ENCODE measurements at places on chromosomes 13 and 19.

- H3K36me3 ChIP-seq = no peaks in the 10 kb centered on the region
- no peak for DNase-seq
- H3K27ac ChIP-seq = no peak overlapping the region
- H3K27me3 ChIP-seq = peaks cover 76% of the 10 kb centered on the region
Observed at GRCh38 chr19:15722956-15723355, 4.9 kb upstream of the OR10H2 start.

- DNase-seq = no peak
- H3K4me1 ChIP-seq = no peaks in the 10 kb centered on the region
- no peaks in the 10 kb centered on the region for H3K36me3 ChIP-seq
- H3K27me3 ChIP-seq = peaks cover 6% of the 10 kb centered on the region
Observed at GRCh38 chr13:101655435-101655834, 203.0 kb downstream of the ITGBL1 start.

- H3K4me1 ChIP-seq = no peaks in the 10 kb centered on the region
- no peak overlapping the region for H3K4me3 ChIP-seq
- H3K36me3 ChIP-seq = no peaks in the 10 kb centered on the region
- peaks cover 55% of the 10 kb centered on the region for H3K27me3 ChIP-seq
Observed at GRCh38 chr13:111562716-111563115, 242.3 kb downstream of the TEX29 start.

DNA sequence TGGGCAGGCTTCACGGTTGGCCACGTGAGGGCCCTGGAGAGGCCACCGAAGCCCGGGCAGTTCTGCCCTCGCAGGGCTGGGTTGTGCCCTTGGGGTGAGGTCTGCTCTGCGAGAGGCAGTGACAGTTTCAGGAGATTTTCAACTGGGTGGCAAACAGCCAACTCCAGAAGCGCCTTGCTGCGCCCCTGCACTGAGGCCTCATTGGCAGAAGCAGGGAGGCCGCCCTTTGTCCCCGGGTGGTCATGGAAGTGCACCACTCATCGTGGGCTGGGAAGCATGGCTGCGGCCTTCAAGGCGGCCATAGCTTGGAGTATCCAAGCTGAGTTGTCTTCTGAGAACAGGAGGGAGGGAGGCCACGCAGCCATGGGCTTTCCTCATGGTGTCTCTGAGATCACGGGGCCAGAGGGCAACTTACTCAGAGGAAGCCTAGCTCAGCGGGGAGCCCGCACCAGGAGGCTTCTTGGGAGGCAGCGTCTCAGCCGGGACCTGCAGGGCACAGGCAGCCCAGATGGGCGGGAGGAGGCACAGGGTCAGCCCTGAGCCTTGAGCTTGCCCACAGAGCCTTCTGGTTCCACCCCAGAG lies 14.8 kb downstream of the PLEKHJ1 start:
- peaks cover 11% of the 10 kb centered on the region for H3K4me1 ChIP-seq
- no peak overlapping the region for H3K4me3 ChIP-seq
- H3K36me3 ChIP-seq = peaks cover 9% of the 10 kb centered on the region
- no peak overlapping the region for H3K27ac ChIP-seq
- no peak for DNase-seq

DNA sequence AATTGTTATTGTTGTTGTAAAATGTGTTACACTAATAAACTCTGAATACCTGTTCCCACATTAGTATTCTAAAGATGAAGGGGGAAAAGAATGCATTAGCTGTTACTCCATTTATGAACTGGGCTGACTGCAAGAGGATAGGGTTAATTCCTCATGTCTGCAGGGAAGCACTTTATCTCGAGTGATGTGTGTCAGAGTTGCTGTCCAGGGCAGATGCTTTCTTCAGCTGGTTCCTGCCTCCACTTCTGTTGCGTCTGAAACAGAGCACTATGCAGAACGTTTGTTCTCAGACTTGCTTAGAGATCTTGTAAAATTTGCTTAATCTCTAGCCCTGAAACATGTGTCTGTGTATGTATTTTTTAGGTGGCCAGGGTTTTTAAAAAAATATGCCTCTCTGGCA lies 318.8 kb downstream of the SPRY2 start:
- H3K27me3 ChIP-seq = no peaks in the 10 kb centered on the region
- no peak overlapping the region for H3K27ac ChIP-seq
- H3K36me3 ChIP-seq = no peaks in the 10 kb centered on the region
- no peaks in the 10 kb centered on the region for H3K4me1 ChIP-seq

All from naive thymus-derived CD8-positive, alpha-beta T cell (primary cell).